ENCODE measurements at places on chromosomes 3 and 15. TPM values are rescaled to one million over a fixed set of nuclear protein-coding genes. Genes with fewer than 3 reads are reported as not detected.

- no peak for DNase-seq
Measured at GRCh38 chr3:53804697-53805462, 41.3 kb downstream of the CHDH start.

CCRL2 gene
- 15.8 TPM for total RNA-seq

- DNase-seq: no peak
Measured at GRCh38 chr3:76638006-76638405, 401.9 kb upstream of the ROBO2 start.

GRCh38 chr15:79431636-79432344 lies at the start of gene MINAR1:
Gene MINAR1 (plus strand): TSS chr15:79432336. CDS start chr15:79456148, 23,812 bp downstream.
- no peak for DNase-seq

DNA sequence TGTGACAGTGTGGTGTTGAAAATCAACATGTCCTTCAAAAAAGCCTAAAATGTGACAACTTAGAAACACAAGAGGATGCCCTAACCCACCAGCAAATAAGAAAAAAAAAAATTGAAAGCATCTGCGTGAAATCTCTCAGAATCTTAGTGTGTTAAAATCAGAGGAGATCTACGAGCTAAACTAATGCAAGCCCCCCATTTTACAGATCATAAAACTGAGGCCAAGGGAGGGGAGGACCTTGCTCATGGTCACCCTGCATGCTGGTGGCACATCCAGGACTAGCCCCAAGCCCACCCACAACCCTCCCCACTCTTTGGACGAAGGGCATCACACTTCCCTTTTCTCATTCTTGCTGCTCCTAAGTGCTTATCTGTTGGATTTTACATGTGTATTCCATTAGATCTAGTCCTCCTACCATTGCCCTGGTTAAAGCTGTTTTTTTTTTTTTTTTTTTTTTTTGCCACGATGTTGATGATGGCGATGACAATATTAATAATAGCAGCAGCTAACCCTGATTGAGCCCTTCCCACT lies 29.1 kb upstream of the NOX5 start:
- DNase-seq: no peak

DNA sequence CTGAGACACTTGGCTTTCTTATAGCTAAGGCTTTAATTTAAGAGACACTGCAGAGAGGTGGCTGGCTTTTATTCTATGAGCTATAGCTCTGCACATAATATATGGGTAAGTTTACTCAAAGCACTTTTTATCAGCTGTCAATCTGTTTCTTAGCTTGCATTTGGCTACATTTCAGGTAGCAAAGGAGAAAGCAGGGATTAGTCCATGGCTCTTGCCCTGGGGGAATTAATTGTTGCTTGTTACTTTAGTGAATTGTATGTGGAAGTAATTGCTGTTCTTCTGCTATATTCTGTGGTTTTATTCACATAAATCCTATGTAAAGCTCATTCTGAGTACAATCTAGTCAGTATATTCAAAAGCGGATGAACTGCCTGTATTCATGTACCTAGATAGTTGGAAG lies 14.4 kb upstream of the CCDC39 start:
- DNase-seq: no peak

All from glomerular endothelial cell (primary cell).